ENCODE measurements at places on chromosomes 6 and 20. TPM values are rescaled to one million over a fixed set of nuclear protein-coding genes. Genes with fewer than 3 reads are reported as not detected.

Gene SLCO4A1
- 51.9 TPM for total RNA-seq

Gene ADGRB3
- 17.9 TPM for total RNA-seq

Gene TINAG
- total RNA-seq = 0.22 TPM

Gene NR2E1
- not detected for total RNA-seq

Gene MYLK4
- 0.98 TPM for total RNA-seq

- DNase-seq = no peak
Measured at GRCh38 chr6:146544616-146545182, 1.1 kb downstream of the RAB32 start.

GRCh38 chr6:2952557-2953095 is 18.7 kb downstream of the SERPINB6 start:
- DNase-seq = peak; percentile 56

DNA sequence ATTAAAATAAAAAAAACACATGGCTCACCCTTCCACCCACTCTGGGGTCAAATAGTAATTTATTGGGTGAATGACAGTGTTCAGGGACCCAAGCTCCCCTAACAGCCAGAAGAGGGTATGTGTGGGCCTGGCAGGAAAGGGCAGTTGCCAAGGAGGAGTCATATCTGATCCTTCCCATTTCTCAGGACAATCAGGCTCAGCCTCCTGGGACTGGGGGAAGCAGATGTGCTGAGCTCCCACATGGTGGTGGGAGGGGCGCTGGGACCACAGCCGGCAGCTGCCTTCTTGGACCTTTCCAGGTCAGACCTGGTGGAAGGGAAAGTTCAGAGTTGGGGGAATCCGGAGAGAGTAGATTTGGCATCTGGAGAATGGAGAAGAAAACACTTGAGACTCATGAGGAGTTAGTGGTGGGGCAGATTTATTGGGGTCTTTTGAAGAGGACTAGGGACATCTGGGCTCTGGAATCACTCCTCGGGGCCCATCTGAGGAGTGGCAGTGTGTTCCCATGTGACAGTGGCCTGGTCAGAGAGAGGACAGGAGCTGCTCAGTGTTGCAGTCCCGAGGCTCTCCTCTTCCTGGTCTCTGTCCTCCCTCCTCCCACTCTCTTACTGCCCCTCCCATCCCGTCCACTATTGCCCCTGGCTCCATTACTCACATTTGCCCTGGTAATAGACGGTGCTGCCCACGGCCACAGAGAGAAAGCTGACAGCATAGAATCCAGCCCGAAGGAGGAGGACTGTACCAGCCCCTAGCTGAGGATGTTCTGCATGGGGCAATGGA is 3.0 kb downstream of the LST1 start:
- DNase-seq = no peak

GRCh38 chr6:112038756-112039430 is 15.0 kb upstream of the CCN6 start:
- no peak for DNase-seq

DNA sequence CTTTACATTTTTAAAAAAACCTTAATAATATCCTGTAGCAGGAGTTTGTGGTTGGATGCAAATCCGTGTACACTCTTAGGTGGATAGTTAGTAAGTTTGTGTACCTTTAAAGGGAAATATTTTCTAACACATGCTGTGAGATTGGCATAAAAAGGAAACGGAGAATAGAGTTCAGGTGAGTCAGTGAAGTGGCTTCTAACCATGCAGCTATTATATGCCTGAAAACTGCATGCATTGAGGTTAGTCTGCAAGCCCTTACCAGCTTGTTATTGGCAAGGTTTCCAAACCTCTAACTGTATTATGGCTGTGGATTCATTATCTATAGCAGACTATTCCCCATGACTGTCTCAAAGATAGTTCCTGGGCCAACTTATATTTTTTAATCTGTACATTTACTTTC is 420.6 kb upstream of the MMS22L start:
- DNase-seq = no peak

- no peak for DNase-seq
Measured at GRCh38 chr20:64101731-64102621, 5.4 kb downstream of the NPBWR2 start.

DNA sequence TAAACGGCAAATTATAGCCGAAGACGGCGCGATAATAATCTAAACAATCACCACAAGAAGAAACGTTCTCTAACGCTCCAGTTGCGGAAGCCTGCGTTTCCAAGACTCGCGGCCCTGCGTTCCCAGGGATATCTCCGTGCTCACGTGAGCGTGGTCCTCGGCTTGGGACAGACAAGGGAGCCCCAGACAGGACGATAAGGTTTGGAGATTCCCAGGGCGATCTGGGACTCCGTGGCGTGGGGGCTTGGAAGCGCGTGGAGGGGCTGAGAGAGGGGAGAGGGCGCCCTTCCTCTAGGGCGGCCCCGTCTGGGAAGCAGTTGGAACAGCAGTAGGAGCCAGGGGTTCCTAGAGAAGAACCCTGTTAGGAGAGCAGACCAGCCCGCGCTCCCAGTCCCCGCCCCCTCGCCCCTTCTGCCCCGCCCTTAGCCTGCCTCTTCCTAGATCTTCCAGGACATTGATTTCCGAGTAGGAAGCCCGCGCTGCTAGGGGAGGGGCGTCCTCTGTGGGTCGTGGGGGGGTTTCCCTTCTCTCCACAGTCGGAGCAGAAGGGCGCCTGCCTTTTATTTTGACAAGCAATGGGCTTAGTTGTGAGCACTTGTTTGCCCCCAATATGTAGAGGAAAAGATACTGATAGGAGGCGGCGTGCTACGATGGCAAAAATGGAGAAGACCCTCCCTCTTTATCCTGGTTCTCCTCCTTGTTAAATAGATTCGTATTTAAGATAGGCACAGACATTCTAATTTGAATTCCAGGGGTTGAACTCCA is 10.6 kb downstream of the NRN1 start:
- peak; percentile 78 for DNase-seq

DNA sequence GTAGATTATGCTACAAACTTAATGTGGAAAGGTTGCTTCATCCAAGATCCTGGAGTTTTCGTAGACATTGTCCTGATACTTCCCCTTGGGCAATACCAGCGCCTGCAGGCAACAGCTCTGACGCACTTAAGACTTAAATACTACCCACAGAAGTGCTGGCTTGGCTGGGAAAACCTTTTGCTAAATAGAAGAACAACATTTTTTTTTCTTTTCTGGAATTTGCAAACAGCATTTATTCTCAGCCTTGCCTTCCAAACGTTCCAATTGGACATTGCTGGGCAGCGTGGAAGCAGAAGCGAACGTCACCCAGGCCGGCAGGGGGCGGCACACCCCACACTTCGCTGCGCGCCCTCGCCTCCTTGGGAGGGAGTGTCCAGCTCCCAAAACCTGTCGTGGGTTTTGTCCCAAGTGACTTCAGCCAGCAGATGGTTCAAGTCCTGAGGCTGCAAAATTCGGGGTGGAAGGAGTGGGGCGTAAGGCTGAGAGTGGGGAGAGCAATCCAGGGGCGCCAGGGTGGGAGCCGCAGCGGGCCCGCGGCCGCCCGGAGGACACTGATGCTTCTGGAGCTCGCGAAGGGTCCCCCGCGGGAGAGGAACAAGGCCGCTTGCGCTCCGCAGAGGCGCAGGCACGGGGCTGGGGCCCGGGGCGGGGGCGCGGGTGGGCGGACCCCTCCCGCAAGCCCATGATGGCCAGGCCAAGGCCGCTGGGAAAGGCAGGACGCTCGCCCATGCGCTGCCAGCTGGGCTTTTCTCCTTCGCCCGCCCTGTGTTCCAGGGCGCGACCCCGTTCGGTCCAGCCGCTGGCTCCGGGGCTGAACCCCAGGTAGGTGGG is 60.8 kb upstream of the MAP3K4 start:
- peak; percentile 61 for DNase-seq

DNA sequence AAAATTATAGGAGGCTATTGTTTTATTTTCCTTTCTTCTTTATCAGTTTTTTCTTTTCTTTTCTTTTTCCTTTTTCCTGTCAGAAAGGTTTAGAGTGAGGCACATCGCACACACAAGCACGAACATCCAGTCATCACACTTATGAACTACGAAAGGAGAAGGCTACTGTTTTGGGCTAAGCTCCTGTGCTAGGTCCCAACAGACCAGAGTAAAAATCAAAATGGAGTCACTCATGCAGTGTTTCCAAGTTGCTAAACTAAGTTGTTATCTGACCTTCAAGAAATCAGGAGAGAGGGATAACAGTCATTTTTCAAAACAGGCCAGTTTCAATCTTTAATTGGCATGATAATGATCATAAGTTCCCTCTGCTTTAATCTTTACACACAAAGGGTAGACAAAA is 93.6 kb downstream of the CD24 start:
- no peak for DNase-seq

- DNase-seq = no peak
Measured at GRCh38 chr6:138774370-138774769, 801 bp downstream of the CCDC28A start.

- DNase-seq = no peak
Measured at GRCh38 chr20:50475681-50476292, 34.4 kb upstream of the PTPN1 start.

GRCh38 chr6:11009353-11009752 is 34.8 kb downstream of the ELOVL2 start:
- no peak for DNase-seq

GRCh38 chr6:63943826-63944225 is 308.2 kb downstream of the PHF3 start:
- no peak for DNase-seq

DNA sequence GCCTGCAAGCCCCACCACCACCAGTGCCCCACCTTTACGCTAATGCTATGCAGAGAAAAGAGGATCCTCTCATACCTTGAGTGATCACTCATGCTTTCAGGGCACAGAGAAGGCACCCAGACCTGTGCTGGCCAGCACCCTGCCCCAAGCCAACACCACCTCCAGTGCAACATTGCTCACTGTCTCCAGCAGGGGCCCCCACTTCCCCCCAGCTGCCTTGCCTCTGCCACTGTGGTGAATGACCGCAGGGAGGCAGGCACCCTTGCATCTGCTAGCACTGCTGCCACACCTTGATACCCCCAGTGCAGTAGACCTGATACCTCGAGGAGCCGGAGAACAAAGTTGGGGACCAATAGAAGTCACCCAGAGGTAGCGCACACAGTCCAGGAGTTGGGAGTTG is 139.2 kb upstream of the PLN start:
- DNase-seq = no peak

DNA sequence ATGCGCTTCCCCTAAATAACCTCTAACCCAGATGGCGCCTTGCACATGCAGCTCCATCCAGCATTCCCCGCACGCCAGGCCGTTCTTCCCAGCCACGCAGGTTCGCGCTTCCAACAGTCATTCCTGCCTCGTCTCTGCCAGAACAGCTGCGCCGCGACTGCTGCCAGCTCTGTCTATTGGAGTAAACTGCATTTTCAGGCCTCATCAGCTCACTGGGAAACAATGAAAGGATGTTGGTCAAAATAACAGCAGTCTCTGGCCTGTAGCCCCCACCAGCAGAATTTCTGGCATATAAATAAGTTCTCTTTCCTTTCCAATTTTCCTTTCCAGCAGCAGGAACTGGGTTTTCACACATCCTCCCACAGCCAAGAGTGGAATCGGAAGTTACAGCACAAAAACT is 14.6 kb downstream of the NRSN1 start:
- no peak for DNase-seq

- no peak for DNase-seq
Measured at GRCh38 chr6:549906-550305, 107.0 kb downstream of the HUS1B start.

DNA sequence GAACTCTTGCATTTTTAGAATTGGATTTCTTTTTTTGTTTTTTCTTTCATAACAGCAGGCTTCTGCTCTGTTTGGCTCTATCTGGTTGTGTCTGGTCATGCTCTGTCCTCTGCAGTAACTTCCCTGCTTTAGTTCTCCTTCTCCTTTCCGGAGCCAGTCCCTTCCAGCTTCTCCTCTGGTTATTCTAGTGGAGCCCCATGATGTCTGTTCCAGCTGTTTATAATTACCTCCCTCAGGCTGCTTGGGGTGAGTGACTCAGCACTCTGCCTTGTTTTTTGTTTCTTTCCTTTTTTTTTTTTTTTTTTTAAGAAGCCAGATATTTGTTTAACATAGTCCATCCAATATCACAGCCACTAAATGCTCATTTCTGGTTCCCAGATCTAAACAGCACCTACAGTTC is 409.6 kb downstream of the MAFB start:
- peak; percentile 71 for DNase-seq

All from tibial nerve (tissue), 4 donors.